ENCODE measurements at places on chromosomes 2 and 18.

GRCh38 chr2:48383036-48383435 lies 146.9 kb upstream of the STON1 start:
- H3K27ac ChIP-seq: no peak overlapping the region
- DNase-seq: no peak
- no peaks in the 10 kb centered on the region for H3K36me3 ChIP-seq
- no peak overlapping the region for H3K4me3 ChIP-seq
- H3K27me3 ChIP-seq: no peaks in the 10 kb centered on the region

DNA sequence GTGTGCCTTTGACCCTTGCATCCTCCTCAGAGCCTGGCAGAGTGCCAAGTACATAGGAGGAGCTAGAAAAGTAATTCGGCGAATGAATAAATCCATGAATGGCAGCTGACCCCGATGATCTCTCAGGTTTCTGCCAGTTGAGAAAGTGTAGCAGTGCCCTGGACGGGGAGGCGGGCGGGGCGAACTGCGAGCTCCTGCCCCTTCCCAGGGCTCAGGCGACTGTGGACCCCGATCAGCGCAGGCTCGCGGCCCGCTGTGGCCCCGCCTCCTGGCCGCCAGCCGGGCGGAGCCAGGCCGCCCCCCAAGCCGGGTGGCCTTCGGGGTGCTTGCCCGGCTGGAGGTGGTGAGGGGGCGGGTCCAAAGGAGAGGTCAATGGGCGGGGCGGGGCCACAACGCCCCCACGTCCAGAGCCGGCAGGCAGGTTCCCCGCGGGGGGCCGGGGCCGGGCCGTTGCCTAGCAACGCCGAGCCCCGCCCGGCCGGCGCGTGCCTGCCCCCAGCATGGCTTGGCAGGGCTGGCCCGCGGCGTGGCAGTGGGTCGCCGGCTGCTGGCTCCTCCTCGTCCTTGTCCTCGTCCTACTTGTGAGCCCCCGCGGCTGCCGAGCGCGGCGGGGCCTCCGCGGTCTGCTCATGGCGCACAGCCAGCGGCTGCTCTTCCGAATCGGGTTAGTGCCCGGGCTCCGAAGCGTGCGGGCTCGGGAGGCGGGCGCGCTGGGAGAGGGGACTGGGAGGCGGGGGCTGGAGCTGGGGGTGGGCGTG lies 30.6 kb upstream of the TMBIM1 start:
- DNase-seq: peak; percentile 50
- peak overlapping the region; percentile 44 for H3K27ac ChIP-seq
- H3K36me3 ChIP-seq: no peaks in the 10 kb centered on the region
- H3K27me3 ChIP-seq: no peaks in the 10 kb centered on the region

DNA sequence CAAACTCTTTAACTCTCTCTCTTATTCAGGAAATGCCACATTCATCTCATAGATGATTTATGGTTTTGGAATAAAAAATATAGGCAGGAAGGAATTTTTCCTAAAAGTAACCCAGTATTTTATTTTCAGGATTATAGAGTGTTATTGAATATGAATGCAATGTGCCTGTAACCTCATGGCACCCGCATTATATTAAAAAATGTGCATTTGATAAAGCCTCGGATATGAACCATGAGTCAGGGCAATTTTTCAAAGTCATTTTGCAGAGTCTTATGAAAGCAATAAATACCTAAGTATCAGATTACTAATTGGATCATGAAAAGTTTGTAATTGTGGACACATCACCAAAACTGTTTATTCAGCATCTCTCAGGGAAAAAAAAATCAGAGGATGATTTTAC lies 573.8 kb downstream of the TSN start:
- no peaks in the 10 kb centered on the region for H3K36me3 ChIP-seq
- no peak for DNase-seq
- no peak overlapping the region for H3K4me3 ChIP-seq
- H3K27ac ChIP-seq: no peak overlapping the region
- no peaks in the 10 kb centered on the region for H3K4me1 ChIP-seq
- H3K27me3 ChIP-seq: no peaks in the 10 kb centered on the region

DNA sequence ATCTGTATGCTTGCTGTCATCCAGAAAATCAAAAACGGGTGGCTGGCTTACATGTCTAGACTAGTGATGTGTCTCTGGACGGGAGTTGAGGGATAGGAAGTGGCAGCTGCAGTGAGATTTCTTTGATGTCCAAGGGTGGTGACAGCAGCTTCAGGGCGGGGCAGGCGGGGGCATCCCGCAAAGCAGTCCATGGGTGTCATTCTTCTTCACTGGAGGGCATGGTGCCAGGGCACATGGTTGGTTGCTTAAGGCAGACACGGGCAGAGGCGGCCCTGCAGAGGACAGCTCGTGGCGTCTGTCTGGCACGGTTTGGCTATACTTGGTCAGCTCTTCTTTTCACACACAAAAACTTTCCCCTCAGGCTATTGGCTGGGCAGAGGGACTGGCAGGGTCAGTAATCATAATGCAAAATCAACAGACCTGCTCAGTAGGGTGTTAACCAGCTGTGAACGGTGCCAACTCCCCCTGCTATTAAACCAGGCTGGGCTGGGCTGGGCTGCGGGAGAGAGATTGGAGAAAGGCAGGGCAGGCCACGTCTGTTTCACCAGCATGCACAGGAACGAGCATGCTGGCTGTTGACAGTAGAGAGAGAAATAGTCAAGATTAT lies 63.7 kb downstream of the COL4A3 start:
- no peaks in the 10 kb centered on the region for H3K27me3 ChIP-seq
- H3K4me1 ChIP-seq: no peaks in the 10 kb centered on the region
- DNase-seq: no peak
- no peak overlapping the region for H3K27ac ChIP-seq

GRCh38 chr2:105723431-105723830 lies 21.3 kb upstream of the NCK2 start:
- no peak for DNase-seq
- no peak overlapping the region for H3K27ac ChIP-seq
- no peak overlapping the region for H3K4me3 ChIP-seq
- H3K27me3 ChIP-seq: no peaks in the 10 kb centered on the region

DNA sequence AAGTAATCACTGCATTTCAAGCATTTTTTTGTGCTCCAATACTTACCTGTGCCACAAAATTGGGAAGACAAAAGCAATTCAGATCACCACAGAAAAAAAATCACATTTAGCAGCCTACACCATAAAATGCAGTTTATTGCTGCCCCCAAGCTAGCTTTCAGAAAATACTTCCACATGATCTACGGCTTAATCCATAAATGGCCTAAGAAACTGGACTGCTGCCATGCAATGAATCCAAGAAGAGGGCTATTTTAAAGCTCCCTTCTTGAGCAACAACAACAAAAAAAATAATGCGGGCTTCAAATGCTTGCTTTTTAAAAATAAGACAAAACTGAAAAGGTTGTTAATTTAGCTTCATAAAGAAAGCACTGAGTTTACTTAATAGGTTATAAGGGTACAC lies 272.3 kb downstream of the RAD51AP2 start:
- no peak overlapping the region for H3K27ac ChIP-seq
- no peak for DNase-seq
- no peak overlapping the region for H3K4me3 ChIP-seq
- H3K4me1 ChIP-seq: no peaks in the 10 kb centered on the region
- H3K27me3 ChIP-seq: no peaks in the 10 kb centered on the region

GRCh38 chr2:203756161-203756560 lies 49.7 kb downstream of the CD28 start:
- no peaks in the 10 kb centered on the region for H3K36me3 ChIP-seq
- no peak for DNase-seq
- H3K4me1 ChIP-seq: peaks cover 12% of the 10 kb centered on the region

GRCh38 chr2:74975016-74975415 lies 16.6 kb downstream of the POLE4 start:
- H3K4me3 ChIP-seq: no peak overlapping the region
- H3K27me3 ChIP-seq: no peaks in the 10 kb centered on the region
- peaks cover 8% of the 10 kb centered on the region for H3K36me3 ChIP-seq
- H3K27ac ChIP-seq: no peak overlapping the region
- no peak for DNase-seq

DNA sequence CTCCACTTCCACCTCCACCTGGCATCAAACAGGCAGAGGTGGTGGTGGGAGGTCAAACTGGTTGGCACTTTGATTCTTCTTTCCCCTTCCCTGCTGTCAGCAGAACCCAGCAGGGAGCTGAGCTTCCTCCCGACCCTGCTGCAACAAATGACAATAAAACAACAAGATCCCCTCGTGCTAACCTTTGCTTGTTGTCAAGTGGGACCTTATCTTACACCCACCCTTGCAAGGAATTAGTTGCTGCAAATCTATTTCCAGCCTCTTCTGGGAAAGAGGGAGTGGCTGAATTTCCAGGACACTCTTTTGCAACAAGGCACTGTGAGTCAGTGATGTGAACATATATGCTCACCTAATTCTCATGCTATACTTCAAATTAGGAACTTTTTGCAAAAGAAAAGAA lies 655.1 kb downstream of the DSC3 start:
- no peaks in the 10 kb centered on the region for H3K36me3 ChIP-seq
- no peak overlapping the region for H3K27ac ChIP-seq
- H3K4me3 ChIP-seq: no peak overlapping the region
- H3K27me3 ChIP-seq: no peaks in the 10 kb centered on the region
- no peaks in the 10 kb centered on the region for H3K4me1 ChIP-seq

DNA sequence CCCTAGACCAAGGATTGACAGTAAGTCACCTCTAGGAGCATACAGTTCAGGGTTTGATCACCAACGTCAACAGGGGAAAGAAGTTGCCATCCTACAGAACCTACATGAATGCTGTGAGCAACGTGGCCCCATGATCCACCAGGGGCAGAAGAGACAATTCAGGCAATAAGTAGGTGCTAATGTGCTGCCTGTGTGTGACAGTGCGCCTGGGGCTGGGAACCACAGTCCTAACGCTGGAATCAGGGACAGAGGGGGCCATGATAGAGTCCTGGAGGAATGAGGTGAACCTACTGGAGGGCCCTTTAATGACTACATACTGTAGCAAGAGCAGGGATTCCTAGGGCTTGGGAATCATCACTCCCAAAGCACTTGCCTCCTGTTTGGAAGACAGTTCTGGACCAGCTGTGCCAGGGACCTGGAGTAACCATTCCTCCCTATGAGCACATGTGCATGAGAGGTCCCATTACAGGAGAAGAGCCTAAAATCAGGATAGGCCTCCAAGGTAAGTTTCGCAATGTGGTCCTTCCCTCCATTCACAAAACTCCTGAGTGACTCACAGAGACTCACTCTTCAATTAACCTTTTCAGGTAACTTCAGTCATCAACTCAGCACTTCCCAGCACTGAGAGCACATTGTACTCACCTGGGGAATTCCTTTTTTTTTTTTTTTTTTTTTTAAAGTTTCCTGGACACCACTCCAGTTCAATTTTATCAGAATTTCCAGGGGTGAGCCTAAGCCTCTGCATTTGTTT lies 214.0 kb downstream of the TMEM163 start:
- H3K36me3 ChIP-seq: no peaks in the 10 kb centered on the region
- H3K4me1 ChIP-seq: no peaks in the 10 kb centered on the region
- no peak for DNase-seq
- H3K27ac ChIP-seq: no peak overlapping the region

DNA sequence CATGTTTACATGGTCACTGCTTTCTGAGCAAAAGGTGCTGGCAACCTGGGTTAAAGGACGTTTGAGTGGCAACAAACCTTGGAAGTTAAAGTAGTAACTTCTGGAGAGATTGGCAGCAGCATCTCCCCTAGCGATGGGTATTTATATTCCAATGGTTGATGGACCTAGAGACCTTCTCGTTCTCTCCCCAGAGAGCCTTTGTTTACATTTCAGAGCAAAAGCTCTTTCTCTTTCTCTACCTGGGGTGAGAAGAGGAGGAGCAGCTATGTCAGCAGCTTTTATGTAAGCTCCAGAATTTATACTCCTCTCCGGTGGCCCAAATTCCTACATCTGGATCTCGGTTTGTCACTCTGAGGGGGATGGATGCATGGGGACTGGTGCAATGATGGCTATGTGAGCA lies 213.7 kb upstream of the ARL4C start:
- H3K36me3 ChIP-seq: no peaks in the 10 kb centered on the region
- no peak overlapping the region for H3K27ac ChIP-seq
- no peaks in the 10 kb centered on the region for H3K4me1 ChIP-seq

DNA sequence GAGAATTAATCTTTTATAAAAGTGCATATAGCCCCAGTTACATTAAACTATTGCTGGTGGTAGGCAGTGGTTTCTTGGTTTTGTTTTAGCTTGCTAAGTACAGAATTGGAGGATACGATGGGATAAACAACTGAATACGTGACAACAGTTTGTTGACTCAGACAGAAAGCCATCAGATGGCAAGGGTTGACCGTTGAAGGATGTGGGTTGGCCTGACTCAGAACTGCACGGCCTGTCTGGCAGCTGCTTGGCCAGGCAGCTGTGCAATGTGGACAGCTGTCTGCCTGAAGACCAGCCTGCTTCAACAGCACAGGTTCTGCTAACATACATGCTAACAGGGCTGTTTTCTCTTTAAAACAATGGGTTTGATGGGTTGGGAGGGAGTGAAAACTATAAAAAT lies 46.6 kb downstream of the PRKRA start:
- no peak for DNase-seq
- H3K4me3 ChIP-seq: no peak overlapping the region
- no peaks in the 10 kb centered on the region for H3K4me1 ChIP-seq
- no peak overlapping the region for H3K27ac ChIP-seq
- no peaks in the 10 kb centered on the region for H3K27me3 ChIP-seq

DNA sequence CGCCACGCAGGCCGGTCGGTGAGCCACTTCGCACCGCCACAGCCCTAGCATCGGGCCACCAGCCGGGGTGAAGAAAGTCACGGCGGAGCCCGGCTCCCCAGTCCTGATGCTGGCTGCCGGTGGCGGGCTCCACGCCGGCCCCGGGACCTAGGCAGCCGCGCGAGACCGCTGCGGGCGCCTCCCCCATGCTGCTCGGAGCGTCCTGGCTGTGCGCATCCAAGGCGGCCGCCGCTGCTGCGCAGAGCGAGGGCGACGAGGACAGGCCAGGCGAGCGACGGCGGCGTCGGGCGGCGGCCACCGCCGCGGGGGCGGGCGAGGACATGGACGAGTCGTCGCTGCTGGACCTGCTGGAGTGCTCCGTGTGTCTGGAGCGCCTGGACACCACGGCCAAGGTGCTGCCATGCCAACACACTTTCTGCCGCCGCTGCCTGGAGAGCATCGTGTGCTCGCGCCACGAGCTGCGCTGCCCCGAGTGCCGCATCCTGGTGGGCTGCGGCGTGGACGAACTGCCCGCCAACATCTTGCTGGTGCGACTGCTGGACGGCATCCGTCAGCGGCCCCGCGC lies 433 bp downstream of the SH3RF3 start:
- H3K36me3 ChIP-seq: no peaks in the 10 kb centered on the region
- H3K27me3 ChIP-seq: no peaks in the 10 kb centered on the region
- peak overlapping the region; percentile 62 for H3K4me3 ChIP-seq
- DNase-seq: no peak

GRCh38 chr2:84424152-84424551 lies 34.9 kb downstream of the SUCLG1 start:
- no peaks in the 10 kb centered on the region for H3K4me1 ChIP-seq
- H3K27me3 ChIP-seq: no peaks in the 10 kb centered on the region
- DNase-seq: no peak
- no peak overlapping the region for H3K4me3 ChIP-seq

DNA sequence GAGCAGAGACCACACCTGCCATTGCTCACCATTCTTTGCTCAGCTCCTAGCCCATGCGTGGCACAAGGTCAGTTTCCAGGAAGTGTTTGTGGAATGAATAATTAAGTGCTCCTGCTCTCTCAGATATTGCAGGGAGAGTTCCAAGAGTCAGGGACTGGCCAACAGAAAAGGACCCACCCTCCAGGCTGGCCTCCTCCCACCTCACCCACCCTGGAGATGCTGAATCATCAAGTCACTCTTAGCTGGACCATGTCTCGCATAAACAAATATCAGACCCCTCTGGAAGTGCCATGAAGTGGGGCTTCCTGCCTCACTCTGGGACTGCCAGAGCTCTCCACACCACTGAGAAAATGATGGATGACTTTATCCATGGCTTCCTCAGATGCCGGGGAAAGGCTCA lies 256.0 kb downstream of the TNS1 start:
- H3K4me3 ChIP-seq: no peak overlapping the region
- no peak for DNase-seq
- H3K4me1 ChIP-seq: peaks cover 79% of the 10 kb centered on the region
- H3K27ac ChIP-seq: no peak overlapping the region
- H3K36me3 ChIP-seq: no peaks in the 10 kb centered on the region
